Stimulated activated CD8-positive, alpha-beta memory T cell treated with anti-CD3 and anti-CD28 coated beads, Interleukin-4, amount 100 ng/mL, for 4 hours (primary cell): ENCODE measurements at places on chromosomes 16 and 17.

DNA sequence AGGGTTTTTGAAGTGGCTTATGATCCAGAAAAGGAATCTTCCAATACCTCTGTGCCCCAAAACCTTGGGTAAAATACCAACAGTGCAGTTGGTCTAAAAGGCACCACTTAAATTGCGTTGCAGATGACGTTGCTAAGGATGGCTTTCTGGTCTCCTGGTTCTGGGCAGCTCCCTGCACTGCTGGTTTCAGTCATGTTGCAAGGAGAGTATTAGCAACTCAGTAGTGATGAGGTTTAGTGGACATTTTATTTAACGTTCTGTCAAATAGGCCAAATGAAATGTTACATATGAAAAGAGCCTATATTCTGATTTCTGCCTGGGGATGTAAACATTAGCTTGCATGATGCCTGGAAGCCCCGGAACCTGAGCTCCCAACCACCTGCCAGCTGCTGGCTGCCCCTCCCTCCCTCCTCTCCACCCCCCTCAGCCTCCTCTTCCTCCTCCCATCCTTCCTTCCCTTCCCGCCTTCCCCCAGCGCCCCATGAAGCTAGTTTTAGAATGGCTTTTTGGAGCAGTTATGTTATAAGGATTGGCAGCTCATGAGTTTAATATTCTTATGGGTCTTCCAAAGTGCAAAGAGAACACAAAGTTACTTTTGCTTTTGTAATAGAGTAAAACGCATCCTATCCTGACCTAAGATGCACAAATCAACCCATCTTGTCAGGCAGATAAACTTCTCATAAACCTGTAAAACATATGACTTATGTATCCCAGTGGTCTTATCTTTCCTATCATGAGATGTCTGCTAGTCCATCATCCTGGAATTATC lies 20.7 kb downstream of the CD7 start:
- no peak for DNase-seq

DNA sequence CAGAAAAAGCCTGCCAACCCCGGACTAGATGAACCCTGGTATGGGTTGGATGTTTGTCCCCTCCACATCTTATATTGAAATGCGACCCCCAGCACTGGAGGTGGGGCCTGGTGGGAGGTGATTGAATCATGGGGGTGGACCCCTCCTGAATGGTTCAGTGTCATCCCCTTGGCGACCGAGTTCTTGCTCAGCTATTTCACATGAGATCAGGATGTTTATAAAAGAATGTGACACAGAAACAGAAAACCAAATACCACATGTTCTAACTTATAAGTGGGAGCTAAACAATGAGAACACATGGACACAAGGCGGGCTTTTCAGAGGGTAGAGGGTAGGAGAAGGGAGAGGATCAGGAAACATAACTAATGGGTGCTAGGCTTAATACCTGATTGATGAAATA lies 576.0 kb upstream of the HSBP1 start:
- no peak for DNase-seq

DNA sequence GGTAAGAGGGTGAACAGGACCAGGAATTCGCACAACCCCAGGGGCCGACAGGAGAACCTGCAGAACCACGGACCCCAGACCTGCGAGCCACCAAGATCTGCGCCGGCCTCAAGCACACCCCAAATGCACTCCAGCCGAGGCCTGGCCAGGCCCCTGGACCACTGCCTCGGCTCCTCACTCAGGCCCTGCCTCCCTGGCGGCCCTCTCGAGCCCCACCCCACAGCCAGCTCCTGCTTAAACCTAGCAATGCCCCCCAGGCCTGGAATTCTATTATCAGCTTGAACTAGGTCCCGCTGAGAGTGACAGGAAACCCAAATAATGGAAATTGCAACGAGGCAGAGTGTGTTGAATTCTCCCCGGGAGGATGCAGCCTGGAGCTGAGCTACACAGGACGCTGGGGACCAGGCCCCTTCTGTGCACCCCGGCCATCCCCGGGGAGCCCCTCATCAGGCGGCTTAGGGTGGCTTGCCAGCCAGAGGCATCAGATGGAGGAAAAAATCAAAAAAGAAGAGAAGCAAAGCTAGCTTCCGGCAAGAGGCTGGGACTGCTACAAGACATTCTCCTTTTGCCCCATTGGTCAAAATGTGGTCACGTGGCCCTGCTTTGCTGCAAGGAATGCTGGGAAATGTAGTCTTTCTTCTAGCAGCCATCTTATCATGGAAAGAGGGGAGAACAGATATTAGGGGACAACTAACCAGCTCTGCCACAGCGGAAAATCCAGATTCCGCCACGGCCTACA lies 2.4 kb upstream of the ENPP7 start:
- peak; percentile 61 for DNase-seq

- DNase-seq = no peak
Measured at GRCh38 chr17:72931163-72931562, 161.3 kb downstream of the SLC39A11 start.

DNA sequence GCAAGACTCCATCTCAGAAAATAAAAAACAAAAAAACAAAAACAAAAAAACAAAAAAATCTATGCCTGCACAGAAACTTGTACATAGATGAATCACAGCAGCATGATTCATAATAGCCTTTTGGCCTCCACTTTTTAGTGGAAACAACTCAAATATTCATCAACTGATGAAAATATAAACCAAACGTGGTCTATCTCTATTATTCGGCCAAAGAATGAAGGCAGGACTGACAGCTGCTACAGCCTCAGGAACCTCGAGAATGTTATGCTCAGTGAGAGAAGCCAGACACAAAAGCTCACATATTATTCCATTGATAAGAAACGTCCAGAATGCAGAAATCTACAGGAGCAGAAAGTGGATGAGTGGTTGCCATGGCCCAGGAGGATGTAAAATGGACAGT lies 19.8 kb downstream of the PPL start:
- no peak for DNase-seq

DNA sequence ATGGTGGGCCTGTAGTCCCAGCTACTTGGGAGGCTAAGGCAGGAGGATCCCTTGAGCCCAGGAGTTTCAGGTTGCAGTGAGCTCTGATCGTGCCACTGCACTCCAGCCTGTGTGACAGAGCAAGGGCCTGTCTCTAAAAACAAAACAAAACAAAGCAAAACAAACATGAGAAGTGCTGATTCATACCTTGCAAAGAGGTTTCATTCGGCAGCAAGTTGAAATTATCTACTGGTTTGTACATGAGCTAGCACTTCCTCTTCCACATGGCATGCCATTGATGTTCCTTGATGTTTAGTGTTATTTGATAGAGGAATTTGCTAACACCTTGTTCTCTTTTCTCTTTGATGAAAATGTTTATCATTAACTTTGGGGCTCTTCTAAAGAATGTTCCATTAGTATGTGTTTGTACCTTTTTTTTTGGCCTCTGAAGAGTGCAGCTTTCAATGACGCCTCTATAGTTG lies 50.6 kb downstream of the SPECC1 start:
- DNase-seq = no peak

DNA sequence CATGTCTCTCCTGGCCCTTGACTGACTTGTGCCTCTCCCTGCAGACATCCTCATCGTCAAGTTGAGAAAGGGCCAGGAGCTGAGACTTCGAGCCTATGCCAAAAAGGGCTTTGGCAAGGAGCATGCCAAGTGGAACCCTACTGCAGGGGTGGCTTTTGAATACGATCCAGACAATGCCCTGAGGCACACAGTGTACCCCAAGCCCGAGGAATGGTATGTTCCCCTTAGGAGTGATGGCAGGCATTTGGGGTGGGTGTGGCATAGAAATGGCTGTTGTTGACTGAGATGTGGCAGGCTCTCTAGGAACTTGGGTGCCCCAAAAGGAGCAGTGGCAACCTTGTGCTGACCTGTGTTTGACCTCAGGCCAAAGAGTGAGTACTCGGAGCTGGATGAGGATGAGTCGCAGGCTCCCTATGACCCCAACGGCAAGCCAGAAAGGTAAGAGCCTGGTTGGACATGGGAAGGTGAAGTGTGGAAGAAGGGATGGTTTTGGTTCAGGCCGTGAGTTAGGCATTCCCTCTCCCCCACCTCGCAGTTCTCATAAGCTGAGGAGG lies 7.5 kb downstream of the POLR2C start:
- no peak for DNase-seq

DNA sequence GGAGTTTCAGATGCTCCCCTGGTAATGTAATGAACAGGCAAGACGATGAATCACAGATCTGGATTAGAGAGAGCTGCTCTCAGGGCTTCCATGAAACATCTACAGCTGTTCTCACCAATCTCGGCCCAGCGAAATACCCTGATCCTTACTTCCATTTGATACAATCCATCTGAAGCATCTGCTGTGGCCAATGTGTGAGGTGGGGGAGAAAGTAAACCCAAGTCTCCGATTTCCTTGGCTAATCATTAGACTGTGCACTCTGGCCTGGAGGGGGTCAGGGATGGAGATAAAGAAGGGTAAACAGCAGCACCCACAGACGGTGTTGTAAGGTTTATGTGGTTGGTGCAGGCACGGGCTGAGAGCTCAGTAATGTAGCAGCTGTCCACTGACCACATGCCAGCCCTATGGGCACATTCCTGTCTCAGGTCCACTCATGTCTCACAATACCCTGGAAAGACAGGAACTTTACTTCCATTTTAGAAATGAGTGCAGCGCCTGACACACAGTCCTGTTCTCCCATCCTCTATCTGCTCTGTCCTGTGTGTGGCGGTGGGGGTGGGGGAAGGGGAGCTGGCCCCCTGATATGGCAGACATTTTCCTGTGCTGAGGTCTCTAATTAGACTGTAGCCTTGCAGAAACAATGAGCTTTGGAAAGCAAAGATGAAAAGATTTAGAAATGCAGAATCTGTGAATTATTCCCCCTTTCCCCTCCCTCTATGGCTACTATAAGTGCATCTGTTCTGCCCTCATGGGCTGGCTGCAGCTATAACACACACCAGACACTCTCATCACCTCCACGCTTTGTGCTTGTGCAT lies 48.3 kb upstream of the ERN1 start:
- no peak for DNase-seq

- no peak for DNase-seq
Measured at GRCh38 chr17:3802461-3803307, 1.7 kb upstream of the ITGAE start.

DNA sequence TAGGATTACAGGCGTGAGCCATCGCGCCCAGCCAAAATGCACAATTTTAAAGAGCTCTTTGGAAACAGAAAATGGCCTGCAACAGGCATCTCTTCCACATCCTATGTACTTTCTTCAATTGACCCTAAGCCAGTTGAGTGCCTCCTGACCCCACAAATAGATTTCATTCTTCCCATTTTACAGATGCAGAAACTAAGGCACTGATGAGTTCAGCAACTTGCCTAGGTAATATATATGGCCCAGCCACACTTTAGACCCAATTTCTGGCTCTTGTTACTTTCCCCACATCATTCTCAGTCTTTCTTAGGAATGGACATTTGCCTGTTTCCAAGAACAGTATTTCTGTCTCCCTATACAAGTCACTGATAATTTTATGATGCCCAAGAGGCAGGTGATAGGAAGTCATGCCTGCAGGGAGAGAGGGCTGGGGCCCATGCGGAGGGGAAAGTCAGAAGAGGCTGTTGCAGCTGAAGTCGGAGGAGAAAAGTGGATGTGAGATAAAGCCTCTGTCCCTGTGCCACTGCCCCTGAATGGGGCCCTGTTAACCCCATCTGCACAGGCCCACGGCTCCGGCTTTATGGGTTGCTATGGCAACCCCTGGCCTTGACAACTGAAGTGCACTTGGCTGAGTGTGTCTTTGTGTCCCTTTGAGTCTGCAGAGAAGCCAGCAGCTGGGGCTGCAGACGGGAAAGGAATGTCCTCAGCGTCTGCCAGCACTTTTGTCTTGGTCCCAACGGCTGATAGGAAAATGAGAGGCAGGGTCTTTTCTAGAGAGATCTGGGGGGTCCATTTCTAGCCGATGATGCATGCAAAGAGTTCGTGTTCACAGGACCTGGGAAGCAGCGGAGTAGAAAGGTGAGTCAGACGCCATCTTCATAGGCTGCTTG lies 45.9 kb downstream of the ABAT start:
- DNase-seq = no peak

GRCh38 chr17:50381260-50381815 lies 8.3 kb downstream of the EME1 start:
- no peak for DNase-seq

DNA sequence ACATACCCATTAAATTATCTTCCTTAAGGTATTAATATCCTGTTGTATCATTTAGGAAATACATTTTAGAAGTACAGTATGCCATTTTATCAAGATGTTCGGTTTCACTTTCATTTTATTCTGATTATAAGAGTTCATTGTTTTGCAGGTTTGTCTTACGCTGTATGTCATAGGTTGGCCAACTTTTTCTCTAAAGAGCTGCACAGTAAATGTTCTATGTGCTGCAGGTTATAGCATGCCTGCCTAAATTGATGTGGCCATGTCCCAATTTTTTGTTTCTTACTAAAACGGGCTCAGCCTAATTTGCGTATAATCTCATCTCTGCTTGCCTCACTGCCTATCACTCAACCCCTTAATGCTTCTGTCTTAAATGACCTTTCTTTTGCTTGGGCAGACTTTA lies 126.4 kb downstream of the USP22 start:
- DNase-seq = no peak

GRCh38 chr17:81968850-81969812 lies 8.1 kb upstream of the NOTUM start:
- DNase-seq = no peak

- peak; percentile 48 for DNase-seq
Measured at GRCh38 chr17:17440010-17440843, 36.6 kb upstream of the MED9 start.

- DNase-seq = peak; percentile 70
Measured at GRCh38 chr17:8935191-8935590, 30.3 kb downstream of the PIK3R5 start.

GRCh38 chr17:74591503-74591902 lies 580 bp downstream of the CD300LD start:
- no peak for DNase-seq

- no peak for DNase-seq
Measured at GRCh38 chr16:64061621-64062020, 1060.2 kb downstream of the CDH11 start.

GRCh38 chr17:3594976-3595375 lies 14.2 kb downstream of the TRPV1 start:
- DNase-seq = no peak

DNA sequence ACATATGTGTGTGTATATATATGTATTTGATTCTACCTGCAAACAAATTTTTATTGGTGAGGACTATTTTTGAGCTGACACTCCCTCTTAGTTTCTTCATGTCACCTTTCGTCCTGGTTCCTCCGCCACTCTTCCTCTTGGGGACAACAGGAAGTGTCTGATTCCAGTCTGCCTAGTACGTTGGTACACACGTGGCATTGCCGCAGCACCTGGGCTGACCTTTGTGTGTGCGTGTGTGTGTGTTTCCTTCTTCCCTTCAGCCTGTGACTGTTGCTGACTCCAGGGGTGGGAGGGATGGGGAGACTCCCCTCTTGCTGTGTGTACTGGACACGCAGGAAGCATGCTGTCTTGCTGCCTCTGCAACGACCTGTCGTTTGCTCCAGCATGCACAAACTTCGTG lies 29.4 kb upstream of the CACNG5 start:
- no peak for DNase-seq

- no peak for DNase-seq
Measured at GRCh38 chr17:80644536-80644935, 99.9 kb downstream of the RPTOR start.
